ENCODE measurements at places on chromosomes 1 and 21.
A peak's percentile ranks its signal among the peaks of the same experiment; 100 is the strongest.

GRCh38 chr1:61853583-61853982 lies 111.3 kb downstream of the PATJ start:
- no peak for DNase-seq

DNA sequence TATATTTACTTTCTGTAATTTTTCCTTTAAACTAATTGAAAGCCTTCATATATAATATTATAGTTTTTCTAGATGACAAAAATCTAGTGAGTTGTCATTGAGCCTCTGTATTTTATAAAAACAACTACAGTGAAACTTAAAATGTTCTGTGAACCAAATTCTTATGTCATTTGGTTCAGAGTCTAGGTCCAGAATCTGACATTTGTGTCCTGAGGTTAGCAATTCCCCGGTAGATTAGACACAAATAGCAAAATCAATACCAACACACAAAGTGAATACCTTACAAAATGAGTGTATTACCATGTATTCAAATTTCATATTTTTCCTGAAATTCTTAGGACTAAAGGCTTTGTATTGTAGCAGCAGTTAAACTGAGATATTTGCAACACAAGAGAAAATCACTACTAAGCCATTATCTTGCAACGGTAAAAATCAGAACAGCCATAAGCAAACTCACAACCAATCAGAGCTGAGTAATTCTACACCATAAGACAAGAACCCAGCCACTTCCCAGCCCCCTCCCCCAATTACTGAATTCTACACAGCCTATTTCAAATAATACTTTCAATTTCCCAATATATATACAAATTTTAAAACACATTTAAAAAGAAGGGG lies 573.5 kb downstream of the SMYD3 start:
- no peak for DNase-seq

DNA sequence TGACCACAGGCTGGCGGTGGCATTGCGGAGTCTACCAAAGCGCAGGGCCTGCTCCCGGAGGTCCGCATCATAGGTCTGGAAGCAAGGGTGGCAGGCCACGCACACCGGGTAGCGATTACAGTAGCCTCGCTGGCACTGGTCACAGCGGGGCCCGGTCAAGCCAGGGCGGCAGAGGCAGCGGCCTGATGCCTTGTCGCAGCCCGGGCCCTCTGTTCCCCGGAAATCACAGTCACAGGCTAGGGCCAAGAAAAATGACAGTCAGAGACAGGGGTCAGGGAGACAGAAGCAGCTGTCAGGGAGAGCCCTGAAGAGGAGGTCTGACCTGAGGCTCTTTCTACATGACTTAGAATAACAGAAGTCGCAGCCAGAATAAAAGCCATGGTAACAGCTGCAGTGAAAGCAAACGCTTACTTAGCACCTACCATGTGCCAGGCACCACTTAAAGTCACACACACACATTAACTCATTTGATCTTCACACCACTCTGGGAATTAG lies 26.4 kb downstream of the LAMB3 start:
- DNase-seq, result no peak

DNA sequence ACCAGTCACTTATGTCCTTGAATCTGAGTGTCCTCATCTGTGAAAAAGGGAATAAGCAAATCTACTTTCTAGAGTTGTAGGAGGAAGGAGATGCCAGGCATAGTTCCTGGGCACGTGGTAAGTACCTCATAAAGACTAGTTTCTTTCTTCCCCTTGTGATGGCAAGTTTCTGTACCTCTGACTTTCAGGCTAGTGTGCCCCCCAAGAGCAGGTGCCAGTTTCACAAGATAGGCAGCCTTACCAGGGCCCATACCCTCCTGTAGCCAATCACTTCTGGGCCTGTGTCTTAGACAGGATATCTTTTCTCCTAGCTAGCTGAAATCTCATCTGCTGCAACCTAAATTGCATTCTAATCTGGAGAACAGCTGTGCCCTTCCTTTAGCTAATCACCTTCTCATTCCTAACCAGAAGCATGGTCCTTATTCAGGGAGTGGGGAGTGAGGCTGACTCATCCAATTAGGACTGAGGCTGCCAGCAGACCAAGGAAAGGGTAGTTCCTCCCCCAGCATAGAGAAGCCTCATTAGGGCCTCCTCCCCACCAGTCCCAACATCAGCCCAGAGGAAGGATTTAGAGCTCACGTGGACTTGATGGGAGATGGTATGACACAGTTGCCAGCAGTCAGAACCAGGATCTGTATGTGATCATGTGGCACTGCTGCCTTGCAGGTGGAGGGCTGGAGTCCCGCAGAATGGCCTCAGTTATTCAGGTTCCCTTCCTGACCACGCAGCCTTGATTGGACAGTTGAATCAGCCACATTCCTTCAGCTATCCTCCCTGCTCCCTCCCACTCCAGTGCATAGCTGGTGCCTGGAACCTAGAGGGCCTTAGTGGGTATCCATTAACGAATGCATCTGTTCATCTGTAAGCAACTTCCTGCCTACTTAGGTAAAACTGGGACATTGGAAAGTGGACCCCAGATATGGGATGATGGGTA lies 7.9 kb downstream of the KLHDC8A start:
- DNase-seq, result no peak

GRCh38 chr1:184340984-184341383 lies 45.8 kb upstream of the C1orf21 start:
- DNase-seq, result no peak

DNA sequence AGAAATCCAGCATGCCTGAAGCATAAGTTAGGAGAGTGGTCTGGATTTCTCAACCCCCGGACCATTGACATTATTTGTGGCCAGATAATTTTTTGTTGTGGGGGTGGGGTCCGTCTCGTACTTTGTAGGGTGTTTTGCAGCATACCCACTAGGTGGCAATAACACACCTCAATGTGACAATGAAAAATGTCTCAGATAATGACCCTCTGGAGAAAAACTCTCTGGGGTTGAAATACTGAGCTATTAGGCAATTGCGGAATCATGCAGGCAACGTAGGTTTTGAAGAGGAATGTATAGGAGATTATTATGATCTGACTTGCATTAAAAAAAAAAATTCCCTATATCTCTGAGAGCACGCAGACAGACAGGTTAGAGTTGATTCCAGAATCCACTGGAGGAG lies 25.3 kb upstream of the RRP15 start:
- no peak for DNase-seq

DNA sequence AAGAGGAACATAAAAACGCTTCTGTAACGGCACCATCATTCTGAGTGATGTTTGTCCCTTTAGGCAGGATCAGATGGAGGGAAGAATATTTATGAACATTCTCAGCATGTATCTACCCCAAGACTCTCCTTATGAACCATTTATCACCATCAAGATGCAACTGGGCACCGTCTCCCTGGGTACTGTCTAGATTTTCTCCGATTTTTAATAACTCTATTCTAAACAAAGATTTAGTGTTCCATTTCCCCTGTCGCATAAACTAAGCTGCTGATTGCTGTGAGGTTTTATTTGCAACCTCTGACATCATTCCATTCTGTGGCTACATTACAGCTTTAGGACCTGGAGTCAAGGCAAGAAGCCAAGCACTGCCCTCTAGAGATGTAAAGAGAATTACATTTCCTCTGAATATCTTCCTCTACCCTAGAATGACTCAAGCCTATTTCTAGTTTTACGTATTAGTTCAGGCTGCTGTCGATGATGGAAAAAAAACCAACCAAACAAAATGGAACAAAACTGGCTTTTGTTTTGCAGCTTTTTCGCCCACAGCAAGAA lies 130.1 kb upstream of the MAP1LC3C start:
- DNase-seq, result no peak

DNA sequence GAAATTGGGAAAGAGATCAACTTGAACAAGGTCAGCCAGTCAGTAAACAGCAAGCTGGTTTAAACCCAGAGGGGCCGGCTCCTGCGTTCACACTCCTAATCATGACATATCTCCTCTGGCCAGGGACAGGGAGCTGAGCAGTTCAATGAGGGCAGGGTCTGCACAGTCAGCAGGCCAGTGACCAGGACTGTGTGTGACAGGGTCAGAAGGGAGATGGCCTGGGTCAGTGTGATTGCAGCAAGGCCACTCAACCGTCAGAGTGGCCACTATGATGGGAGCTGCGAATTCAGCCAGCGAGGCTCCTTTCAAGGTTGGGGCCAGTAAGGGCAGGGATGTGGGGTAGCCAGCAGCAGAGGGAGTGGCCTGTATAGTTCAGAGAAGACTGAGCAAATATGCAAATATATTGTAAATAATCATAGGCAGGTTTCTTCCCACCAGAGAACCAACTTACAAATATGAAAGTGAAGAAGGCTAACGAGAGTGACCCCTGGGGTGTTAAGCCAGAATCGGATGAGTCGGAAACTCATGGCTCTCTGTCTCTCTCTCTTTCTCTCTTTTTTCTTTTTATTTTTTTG lies 20.0 kb downstream of the NOL9 start:
- DNase-seq, result no peak

DNA sequence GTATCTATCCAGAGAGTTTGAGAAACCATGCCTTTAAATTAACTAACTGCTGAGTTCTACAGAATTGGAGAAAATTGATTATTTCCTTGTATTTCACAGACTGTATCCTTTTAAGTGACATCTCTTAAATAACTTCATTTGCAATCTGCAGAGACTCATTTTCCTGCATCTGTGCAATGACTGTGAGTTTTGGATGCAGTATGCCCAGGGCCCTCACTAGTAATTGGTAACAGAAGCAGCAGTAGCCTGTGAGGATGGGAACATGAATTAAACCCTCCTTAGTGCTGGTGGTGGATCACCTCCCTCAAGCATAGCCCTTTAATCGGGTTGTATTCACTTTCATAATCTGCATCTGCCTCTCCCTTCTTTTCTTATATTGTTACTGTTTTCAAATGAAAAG lies 21.7 kb upstream of the SH3D21 start:
- DNase-seq, result no peak

GRCh38 chr1:174209347-174210187 lies 50.2 kb downstream of the RABGAP1L start:
- DNase-seq, result no peak

DNA sequence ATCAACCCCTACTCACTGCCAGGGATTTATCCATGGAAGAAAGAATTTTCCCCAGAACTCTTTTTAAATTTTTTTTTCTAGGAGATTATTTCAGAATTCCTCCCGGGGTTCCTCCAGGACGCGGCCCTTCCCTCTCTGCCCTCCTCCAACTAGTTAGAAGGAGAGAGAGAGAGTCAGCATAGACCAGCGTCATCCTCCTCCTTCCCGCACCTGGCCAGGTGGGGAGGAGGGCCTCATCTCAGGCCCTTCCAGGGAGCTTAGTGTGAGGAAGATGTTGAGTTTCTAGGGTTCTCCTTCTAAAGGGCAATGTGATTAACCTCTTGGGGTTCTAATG lies 63.6 kb downstream of the CDK18 start:
- DNase-seq, result no peak

DNA sequence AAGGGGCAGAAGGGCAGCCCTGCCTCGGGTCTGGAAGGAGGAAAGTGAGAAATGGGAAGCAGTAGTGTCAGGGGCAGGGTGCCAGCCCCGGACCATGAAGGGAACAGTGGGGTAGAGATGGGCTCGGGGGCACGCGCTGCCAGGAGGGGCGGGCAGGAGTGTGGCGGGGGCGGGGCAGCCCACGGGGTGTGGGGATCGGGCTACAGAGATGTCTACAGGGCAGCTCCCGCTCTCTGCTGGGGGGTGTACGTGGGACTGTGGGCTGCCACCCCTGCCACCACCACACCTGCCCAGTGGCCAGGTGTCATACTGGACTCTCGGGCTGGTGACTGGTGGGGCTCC lies 7.4 kb downstream of the ARHGEF16 start:
- no peak for DNase-seq

DNA sequence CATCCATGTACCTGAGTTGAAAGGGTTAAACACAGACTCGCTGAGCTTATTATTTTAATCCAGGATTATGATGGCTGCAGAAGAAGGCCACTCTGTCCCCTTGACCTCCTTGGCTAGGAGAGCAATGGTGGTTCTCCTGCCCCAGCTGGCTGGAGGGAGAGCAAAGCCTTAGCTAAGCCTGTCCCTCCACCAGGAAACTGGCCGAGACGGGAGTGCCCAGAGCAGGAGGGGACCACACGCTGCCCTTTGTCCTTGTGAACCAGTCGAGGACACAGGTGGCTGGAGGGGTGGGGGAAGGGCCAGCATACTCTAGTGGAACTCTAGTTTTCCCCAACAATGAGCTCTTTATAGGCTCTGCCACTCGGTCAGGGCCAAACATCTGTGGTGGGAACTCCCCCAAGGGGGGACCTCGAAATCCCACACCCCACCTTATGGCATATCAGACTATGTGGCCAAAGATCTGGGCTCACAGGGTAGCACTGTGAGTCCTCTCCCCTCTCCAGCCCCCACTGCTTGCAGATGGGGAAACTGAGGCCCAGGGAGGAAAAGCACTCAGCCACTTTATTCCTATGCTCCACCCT lies 12.9 kb downstream of the KIAA1614 start:
- no peak for DNase-seq

GRCh38 chr1:169526120-169526832 lies 40.5 kb upstream of the SLC19A2 start:
- DNase-seq, result no peak

DNA sequence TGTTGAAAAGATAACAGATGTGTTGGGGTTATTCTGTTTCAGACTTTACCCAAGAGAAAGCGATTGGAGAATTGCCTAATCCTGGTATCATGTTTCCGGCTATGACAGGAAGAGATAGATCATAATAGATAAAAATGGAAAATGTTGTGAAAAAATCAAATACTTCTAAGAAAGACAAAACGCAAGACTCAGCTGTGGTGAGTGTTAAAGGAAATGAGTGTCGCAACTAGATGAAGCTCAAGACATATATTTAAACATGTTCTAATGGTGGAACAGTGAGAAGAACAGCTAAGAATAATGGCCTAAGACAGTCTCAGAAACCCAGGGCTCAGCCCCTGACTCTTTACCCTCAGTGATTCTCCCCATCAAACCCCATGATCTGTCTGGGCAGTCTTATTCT lies 426.7 kb upstream of the RUNX1 start:
- DNase-seq, result no peak

- DNase-seq, result no peak
Measured at GRCh38 chr1:66346057-66346795, 187.7 kb upstream of the SGIP1 start.

DNA sequence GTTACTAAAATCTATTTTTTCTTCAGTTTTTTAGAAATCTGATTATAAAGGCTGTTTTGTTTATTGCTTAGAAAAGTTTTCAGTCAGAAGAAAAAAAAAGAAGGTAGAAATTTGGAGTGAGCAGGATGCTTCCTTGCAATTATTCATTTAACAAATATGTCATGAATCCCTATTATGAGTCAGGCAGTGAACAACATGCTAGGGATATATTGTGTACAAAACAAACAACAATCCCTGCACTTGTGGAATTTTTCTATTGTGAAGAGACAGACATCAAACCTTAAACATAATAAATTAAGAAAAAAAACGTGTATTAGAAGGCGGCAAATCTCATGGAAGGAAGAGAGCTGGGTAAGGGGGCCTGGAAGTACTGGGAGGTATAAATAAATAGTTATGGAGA lies 664.1 kb upstream of the CAMK1G start:
- no peak for DNase-seq

GRCh38 chr1:42765269-42765668 lies 1.6 kb downstream of the P3H1 start:
- no peak for DNase-seq

GRCh38 chr1:77533660-77534305 lies 148.7 kb downstream of the ZZZ3 start:
- peak; percentile 20 for DNase-seq

GRCh38 chr1:177469519-177469918 lies 298.8 kb downstream of the BRINP2 start:
- no peak for DNase-seq

- no peak for DNase-seq
Measured at GRCh38 chr21:45600248-45600647, 43.3 kb upstream of the PCBP3 start.
